Activated T-helper 1 cell treated with Interleukin-2 at 50 U/mL for 16 hours (primary cell): ENCODE measurements at places on chromosomes 2 and 18.

DNA sequence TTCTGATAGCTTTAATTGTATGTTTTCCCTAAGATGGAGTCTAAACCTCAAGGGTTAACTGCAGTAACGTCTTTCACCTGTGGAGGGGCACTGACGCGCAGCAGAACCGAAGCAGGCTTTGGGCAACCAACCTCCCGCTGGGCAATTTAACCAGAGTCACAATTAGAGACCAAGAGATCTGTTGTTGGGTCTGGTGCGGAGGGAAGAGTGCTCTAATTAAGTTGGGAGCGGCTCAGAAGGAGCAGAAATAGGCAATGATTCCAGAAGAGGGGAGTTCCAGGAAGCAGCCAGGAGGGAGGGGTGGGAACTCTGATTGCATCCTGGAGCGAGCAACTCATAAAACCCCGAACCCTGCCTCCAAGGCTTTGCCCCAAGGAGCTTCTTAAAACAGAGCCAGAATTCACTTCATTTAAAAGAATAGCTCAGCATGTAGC is 245.8 kb downstream of the PAX3 start:
- no peak for DNase-seq

DNA sequence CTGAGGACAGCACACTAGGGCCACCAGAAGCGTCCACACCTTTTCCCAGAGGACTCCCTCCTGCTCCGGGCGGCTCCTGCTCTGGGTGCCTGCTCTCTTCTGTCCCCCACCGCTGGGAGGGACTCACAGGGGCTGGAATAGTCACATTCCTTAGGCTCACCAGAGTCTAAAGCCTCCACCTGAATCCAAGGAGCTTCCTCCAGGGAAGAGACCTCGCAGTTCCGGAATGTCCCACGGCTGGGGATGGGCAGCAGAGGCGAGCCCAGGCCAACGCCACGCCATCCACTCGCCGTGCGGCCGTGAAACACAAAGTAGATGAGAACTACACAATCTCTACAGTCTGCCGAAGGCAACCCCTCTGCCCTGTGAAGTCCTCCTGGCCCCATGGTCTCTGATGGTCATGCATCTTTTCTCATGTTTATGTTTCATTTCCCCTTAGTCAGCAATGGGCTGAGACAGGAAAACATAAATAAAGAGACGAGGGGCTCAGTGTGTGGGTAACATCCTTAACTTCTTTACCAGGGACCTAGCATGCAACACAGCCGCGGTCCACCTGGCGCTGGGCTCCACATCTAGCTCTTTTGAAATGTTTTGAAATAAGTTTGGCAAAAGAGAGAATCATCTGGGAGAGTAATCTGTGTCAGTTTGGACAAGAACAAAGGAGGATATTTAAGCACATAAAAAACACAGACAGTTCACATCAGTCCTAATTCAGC is 98.4 kb downstream of the PXDN start:
- no peak for DNase-seq

DNA sequence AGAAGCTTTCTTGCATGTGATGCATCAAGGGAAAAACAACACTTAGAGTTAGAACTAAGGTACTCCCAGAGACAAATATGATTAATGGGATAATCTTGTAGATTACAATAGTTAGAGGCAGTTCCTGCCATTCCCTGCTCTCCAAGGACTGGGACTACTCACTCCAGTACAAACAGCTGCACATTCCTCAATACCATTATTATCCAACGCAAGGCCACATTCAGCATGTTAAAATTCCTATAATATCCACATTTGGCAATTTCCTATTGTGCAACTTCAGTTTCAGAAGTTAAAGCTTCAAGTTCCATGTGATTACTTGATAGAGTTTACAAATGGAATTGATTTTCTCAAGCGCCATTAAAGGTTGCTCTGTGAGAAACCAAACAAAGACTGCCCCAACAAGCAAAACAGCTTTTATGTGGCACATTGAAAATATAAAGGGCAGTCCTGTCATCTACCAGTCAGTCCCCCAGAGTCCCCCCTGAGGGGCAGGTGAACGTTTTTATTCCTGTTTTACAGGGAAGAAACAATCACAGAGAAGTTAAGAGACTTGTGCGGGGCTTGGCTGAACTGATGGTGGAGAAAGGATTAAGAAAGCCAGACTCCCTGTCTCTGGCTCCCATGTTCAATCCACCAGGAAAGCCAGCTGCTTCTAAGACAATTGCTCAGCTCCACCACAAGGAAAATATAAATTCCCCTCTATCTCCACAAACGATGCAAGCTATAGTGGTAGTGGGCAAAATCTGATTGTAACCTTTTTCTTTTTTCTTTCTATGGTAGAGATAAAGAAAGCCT is 72.6 kb downstream of the TXNL1 start:
- no peak for DNase-seq

- no peak for DNase-seq
Measured at GRCh38 chr18:54794823-54795222, 33.5 kb upstream of the RAB27B start.

- no peak for DNase-seq
Measured at GRCh38 chr2:190451561-190452176, 43.5 kb downstream of the MFSD6 start.

DNA sequence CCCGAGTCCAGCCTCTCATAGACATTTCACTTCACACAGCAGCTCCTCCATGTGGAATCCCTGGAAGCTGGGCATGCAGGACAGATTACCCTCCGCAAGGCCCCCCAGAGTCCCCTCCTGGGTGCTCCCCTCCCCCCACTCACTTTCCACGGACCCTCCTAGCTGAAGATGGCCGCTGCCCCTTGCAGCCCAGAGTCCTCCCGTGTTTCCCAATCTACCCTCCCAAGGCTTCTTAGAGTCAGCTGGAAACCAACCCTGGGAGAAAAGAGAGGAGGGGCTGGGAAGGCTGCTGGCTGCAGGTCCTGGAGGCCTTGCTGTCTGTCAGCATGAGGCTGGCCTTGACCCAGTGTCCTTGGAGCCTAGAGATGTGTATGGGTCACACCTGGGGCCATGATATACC is 49.0 kb upstream of the HAAO start:
- no peak for DNase-seq

DNA sequence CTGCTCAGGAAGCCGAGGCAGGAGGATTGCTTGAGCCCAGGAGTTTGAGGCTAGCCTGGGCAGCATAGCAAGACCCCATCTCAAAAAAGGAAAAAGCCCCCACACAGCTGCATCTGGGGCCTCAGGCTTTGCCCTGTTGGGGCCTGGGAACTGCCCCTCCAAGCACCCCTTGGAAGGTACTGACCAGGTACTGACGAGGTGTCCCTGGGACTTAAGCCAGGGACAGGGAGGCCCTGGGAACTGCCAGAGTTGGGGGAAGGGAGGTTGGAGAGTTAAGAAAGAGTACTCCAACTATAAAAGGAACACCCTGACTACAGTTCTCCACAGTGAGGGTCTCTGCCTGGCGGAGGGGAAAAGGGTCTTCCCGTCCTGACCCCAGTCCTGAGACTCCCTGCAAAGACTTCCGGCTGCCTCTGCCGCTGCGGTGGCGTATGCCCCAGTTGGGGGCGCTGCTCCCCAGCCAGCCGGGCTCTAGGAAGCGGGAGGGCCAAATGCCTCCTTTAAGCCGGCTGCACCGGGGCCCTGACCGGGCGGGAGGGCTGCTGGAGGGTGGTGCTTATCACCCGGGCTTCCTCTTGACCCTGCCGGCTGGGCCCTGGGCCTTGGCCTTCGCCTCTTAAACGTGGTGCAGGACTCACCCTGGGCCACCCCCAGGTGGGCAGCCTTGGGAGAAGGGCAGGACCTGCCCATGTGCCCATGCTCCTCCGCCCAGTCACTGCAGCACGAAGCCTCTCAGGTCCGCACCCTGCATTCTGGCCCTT is 12.8 kb downstream of the SLC30A3 start:
- DNase-seq: peak; percentile 22

- no peak for DNase-seq
Measured at GRCh38 chr2:33485051-33485450, 8.6 kb downstream of the RASGRP3 start.

DNA sequence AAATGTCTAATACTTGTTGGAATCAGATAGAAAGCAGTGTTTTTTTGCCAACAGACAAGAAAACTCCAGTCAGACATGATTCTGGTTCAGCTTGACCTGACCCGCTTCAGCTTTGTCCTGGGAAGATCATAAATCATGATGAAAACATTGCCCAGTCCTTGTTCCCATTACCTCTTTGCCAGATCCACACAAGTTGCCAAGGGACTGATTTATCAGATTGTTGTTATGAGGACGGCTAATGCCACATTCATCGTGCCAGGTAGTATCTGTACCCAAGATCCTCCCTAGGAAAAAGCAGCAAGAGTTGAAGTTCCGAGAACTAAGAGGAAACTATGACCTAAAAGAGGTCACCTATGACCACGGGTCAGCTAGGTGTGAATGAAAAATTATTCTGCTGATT is 39.0 kb downstream of the SLC40A1 start:
- no peak for DNase-seq

DNA sequence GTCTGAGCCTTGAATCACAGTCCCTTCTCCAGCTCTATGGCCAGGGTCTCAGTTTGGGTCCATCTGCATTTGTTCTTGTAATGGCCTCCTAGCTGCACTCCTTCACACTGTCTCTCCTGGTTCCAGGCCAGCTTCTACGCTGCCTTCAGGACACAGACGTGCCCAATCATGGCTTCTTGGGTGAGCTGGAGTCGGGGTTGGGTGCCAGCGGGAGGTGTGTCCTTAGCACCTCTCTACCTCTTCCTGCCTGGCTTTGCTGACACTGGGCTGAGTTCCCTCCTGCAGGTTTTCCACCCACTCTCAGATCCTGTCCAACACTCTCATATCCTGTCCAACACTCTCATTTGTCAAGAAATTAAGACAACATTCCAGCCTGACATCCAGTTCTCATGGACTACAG is 9.6 kb downstream of the TRPM8 start:
- no peak for DNase-seq

GRCh38 chr2:223563462-223563861 is 38.7 kb downstream of the SCG2 start:
- no peak for DNase-seq

DNA sequence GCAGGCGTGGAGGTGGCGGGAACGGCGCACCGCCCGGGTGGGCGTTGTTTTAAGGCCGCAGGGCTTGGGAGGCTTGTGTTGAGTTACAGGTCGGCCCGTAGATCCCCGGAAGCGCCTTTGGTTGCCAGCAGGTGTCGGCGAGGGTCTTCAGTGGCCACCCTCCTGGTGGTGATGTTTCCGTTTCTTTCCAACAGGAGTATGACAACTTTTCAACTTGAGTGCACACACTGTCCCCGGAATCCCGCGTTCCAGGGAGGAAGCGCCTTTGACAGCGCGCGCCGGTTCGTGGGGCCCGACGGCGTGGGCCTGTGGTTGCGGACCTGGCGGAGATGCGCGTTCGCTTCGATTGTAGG is 1.0 kb upstream of the HDAC4 start:
- no peak for DNase-seq

DNA sequence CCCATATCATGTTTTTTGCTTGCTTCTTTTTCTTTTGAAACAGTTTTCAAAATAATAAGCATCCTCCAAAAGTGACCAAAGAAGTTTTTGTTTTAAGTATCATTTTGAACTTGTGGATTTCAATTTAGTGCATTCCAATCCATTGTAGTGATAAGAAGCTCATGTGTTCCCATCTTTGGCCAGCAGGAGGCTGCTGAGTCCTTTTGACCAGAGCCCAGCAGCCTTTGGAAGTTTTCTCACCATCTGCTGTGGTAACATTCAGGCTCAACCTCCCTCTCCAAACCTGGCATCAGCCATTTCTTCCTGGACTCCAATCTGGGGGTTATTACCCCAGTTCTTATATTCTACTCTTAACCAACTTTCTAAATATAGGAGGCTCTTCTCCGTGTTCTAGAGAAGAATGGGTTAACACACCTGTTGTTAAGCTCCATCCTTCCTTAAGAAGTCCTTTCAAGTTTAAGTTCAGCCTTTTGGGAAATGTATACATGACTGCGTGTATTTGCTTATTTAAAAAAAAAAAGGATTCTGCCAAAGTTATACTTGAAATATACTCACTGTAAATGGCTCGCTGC is 39.0 kb upstream of the MAL start:
- DNase-seq: no peak

GRCh38 chr2:21966139-21966538 is 842.4 kb downstream of the TDRD15 start:
- DNase-seq: no peak

DNA sequence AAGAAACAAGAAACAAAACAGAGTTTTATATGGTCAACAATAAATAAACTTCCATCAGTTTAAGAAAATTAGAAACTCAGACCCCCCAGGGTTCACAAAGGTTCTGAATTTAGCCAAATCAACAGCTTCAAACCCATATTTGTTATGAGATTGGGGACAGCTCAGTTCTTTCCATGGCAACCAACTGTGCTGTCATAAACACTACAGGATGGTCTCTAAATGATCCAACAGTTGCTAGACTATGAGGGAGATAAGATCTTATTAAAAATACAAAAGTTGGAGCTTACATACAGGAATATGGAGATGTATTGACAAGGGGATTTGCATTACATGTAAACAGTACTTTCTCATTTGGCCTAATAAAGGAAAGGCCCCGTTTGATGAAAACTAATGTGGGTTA is 154.6 kb upstream of the CTAGE1 start:
- DNase-seq: no peak

- DNase-seq: no peak
Measured at GRCh38 chr18:43077510-43078308, 37.8 kb downstream of the RIT2 start.

GRCh38 chr2:219261024-219261855 is 7.5 kb upstream of the TUBA4A start:
- no peak for DNase-seq

- no peak for DNase-seq
Measured at GRCh38 chr2:86592547-86593230, 29.4 kb upstream of the CHMP3 start.

DNA sequence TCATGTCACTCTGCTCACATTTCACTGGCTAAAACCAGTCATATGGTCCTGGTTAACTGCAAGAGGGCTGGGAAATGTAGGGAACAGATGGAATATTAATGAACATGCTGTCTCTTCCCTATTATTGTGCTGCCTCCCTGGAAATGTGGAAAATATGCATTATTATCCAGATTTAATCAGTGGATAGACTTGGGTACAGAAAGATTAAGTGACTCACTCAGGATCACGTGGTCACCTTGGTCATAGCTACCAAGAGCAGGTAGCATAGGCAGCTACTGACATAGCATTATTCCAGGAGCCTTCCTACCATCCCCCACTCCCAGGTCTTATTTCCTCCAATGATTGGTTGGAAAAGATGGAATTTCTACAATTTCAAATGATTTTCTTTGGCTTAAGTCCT is 141.1 kb downstream of the HRH4 start:
- DNase-seq: no peak

GRCh38 chr18:48680339-48681250 is 141.8 kb downstream of the CTIF start:
- no peak for DNase-seq

DNA sequence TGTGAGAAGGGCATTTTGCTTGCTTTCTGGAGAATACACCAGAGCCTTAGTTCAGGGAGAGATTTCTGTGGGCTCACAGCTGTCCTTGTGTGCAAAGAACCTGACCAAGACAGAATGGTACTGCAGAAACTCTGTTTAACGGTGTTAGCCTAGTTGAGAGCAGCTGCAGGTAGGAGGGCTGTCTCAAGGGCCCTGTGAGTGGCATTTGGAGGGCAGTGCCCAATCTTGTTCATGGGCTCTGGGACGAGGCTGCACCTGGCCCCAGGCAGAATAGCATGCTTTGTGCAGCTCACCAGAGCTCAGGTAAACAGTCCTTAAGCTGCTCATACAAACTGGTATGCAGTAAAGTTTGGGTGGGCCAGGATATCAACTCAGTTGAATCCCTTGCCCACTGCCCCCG is 16.9 kb upstream of the RGPD4 start:
- no peak for DNase-seq

GRCh38 chr2:68740400-68740914 is 5.8 kb downstream of the ARHGAP25 start:
- DNase-seq: no peak
